Omental fat pad (tissue), 4 donors: ENCODE measurements at places on chromosomes 3 and 15.

- DNase-seq: no peak
These were observed 192.4 kb downstream of the SQOR start for GRCh38 chr15:45827275-45827674.

GRCh38 chr3:193883551-193883950 lies 252.4 kb upstream of the HES1 start:
- no peak for DNase-seq

DNA sequence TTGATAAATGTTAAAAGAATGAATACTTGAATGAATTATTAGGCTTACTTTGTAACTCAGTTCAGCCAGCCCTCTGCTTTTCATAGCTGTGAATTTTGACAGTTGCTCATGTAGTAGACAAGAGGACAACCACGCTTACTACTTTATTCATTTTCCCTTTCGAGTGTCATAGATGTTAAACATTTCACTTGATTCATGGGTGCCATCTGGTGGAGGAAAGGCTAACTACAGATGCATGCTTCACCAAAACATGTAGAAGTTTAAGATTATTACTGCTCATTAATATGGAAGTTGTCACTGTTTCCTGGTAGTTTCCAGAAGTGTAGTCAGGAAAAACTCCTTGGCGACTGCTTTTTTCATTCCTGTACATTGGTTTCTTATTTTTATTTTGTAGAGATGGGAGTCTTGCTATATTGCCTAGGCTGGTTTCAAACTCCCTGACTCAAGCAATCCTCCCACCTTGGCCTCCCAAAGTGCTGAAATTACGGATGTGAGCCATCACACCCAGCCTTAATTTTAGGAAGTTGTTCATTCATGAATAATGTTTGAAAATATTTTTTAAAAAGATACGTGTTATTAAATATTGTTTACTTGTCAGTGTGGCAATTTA lies 163.2 kb downstream of the B3GALNT1 start:
- DNase-seq: peak; percentile 94

DNA sequence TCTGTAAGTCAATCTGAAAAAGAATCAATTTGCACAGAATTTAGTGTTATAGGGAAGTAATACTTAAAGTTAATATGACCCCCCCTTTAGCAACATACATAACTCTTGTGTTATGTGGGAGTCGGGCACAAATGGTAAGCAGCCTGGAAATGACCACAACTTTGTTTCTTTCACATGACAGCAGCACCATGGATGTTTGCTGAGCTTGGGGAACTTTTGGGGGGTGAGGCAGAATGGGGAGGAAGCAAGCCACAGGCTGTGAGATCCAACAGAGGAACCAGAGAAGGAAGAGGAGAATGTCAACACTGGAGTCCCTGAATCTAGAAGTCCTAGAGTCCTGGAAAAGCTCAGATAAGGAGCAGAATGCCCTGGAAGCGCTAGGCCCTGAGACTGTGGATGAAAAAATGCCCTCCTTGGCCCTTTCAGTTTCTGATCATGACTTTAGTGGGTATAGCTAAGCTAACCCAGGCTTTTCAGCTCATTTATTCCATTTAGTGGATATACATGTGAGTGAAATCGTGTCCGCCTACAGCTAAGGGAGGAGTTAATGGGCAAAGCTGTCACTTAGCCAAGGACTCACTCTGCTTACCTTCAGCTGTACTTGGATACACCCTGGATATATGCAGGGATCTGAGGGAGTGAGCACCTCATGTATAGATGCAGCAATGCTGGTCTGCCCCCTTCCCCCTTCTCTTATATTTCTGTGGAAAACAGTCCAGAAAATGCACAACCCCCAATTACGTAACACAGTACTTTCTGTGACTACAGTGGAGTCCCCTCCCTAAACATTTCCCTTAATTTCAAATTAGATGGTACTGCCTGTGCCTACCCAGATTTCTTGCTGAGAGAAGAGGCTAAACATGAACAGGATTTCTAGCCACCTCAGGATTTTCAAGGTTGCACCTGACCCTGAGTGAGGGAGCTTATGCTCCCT lies 39.1 kb downstream of the CFAP91 start:
- no peak for DNase-seq

- no peak for DNase-seq
These were observed 177.5 kb downstream of the RAB11A start for GRCh38 chr15:66046751-66047150.
